ENCODE measurements at places on chromosomes 12 and 14.

GRCh38 chr14:47194055-47194454, 481.4 kb downstream of the MDGA2 start:
- DNase-seq: no peak

GRCh38 chr14:59395672-59396071, 69.5 kb downstream of the GPR135 start:
- DNase-seq: no peak

DNA sequence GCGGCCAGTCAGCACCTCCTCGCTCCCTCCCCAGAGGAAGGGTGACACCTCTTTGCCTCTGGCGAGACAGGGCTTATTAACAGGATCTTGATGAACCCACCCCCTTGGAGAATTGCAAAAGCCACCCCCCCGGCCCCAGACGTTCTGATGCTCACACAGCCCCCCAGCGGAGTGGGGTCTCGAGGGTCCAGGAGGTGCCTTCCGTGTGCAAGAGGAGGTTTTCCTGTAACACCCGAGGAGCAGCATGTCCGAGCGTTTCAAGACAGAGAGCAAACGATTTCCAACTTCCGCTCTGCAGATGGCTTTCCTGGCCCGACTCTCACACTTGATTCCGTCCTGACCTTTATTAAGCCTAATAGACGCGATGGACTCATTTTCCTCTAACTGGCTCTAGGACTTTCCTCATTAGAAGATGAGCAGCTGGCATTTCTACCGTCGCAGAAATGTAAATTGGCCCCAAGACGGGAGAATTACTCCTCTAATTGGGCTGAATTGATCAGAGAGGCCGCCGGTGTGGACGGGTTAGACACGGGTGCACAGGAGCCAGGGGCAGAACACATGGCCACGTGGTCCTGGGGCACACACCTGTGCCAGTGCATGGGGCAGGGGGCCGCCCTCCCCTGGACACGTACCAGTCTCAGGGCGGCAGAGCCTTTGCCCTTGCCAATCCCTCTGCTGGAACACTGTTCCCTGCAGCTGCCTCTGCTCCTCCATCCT, 84.4 kb downstream of the NOC4L start:
- no peak for DNase-seq

- no peak for DNase-seq
Observed at GRCh38 chr12:130142736-130143135, 19.5 kb upstream of the FZD10 start.

DNA sequence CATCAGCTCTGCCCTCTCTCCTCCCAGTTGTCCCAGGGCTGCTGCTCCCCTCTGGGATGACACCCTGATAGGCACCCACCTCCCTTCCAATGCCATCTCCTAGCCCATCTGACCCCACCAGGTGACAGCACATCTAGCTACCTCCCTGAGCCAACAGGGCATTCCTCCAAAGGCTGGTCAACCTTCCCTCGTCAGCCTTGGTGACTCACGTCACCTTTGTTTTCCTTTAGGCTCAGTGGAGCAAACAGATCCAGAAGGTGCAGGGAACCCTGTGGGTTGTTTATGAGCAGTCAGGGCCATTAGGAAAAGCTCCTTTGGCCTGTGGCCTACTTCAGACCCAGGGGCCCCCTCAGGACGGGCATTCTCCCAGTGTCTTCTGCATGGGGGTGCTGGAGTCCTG, 32.4 kb downstream of the PIGH start:
- DNase-seq: no peak

DNA sequence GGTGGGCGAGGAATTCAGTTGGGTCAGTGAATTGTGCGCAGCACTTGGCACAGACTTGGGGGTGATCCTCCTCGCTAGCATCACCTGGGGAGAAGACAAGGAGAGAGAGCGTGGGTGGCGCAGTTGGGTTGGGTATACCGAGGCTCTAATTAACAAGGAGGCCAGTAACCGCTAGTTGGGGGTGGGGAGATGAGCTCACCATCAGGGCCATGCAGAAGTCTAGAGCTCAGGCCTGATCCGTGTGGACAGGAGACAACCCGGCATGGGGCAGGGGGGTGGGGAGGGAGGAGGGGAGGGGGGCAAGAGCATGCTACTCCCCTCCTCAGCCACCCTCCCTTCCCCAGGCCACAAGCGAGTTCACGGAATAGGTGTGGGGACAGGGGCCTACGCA, 580 bp downstream of the SALL2 start:
- no peak for DNase-seq

DNA sequence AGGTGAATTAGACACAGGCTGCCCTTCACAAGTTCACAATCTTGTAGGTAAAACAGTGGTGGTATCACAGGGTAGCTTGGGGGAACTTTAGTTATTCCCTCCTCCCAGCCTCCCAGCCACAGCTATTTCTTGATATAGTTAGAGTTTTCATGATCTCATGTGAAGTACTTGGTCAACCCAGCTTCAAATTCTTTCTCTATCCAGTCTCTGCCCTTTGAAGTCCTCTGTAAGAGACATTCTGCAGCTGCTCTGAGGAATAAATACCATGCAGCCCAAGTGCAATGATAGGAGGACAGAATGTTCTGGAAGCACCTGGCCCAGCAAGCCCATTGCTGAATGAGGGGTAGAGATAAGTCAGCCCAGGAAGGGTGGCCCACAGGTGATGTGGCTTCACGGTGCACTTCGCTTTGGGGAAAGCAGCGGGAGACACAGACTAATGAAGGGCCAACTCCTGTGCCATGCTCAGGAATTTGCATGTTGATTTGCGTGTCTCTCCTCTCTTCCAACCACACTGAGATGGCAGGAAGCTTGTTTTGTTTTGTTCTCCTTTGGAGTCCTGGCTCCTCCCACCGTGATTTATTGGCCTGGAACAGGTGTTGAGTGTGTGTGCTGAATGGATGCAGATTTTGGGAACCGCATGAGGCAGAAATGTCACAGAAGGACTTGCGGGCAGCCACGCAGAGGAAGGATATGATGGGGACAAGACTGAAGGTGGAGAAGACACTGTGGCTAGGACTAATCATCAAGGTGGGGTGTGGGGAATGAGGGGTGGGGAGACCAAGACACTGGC, 8.0 kb upstream of the TXNRD1 start:
- no peak for DNase-seq

DNA sequence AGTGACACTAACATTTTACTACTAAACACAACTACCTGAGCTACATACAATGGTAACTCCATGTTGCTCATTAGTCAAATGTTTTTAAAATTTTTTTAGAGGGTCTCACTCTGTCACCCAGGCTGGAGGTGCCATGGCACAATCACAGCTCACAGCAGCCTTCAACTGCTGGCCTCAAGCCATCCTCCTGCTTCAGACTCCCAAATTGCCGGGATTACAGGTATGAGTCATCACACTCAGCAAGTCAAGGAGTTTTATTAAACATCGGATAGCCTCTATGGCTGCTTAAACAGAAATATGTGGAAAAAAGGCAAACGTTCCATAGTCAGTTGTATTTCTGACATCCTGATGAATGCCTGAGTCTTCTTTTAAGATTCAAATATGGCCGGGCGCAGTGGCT, 11.1 kb upstream of the NPFF start:
- DNase-seq: no peak

GRCh38 chr14:36295642-36296627, 24.5 kb downstream of the MBIP start:
- no peak for DNase-seq

- no peak for DNase-seq
Observed at GRCh38 chr14:77204459-77204771, 22.8 kb downstream of the TMEM63C start.

- DNase-seq: no peak
Observed at GRCh38 chr12:67074072-67074471, 195.1 kb upstream of the CAND1 start.

DNA sequence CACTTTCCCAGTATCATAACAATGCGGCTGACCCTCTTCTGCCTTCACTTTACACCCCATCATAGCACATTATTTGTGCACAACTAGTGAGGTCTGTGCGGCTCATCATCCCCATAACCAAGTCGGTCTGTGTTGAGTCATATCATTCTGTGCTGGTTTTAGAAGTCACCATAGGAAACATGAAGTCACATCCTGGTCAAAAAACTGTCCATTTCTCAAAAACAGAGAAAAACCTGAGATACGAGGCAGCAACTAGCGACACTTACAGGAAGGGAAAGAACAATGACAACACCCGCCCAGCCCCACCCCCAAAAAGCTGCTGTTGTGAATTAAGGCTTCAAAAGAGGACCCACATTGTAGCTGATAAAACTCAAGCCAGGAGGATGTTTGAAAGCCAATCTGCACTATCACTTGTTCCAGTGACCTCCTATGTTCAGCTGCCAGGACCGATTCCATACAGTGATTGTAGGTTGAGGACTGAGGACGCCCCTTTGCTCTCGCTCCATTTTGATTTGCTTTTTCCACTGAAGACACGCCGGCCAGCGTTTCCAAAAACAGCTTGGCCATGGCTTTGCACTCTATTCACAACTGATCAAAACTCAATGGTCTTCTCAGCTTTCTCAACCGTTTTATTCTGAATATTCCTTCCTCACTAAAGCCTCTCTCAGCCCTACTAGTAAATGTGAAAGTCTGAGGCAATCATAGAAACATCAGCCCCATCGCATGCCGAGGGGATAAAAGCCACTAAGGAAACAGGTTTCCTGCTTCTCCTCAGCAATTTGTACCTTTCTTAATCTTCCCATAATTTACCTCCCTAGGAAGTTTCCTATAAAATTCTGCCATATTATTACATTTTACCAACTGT, 87.5 kb downstream of the DUSP16 start:
- peak; percentile 78 for DNase-seq

- no peak for DNase-seq
Observed at GRCh38 chr14:72962829-72963312, 36.6 kb downstream of the DCAF4 start.

DNA sequence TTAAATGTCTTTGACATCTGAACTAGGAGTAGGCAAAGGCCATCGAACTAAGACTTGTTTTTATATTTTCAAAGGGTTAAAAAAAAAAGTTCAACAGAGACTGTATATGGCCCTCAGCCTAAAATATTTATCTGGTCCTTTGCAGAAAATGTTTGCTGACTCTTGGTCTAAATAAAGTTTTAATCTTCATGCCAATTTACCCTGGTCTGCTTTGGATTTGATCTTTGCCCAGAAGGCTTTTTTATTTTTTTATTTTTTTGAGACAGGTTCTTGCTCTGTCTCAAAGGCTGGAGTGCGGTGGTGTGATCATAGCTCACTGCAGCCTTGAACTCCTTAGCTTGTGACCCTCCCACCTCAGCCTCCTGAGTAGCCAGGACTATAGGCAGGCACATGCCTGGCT, 47.1 kb downstream of the SPATS2 start:
- no peak for DNase-seq

GRCh38 chr12:1474041-1474573, 120.3 kb downstream of the FBXL14 start:
- no peak for DNase-seq
